ENCODE measurements at places on chromosomes 1 and 21. TPM values are rescaled to one million over a fixed set of nuclear protein-coding genes. Genes with fewer than 3 reads are reported as not detected.

Gene MNDA
- total RNA-seq = not detected

Gene NR5A2
- total RNA-seq = not detected

Gene ZBED6
- total RNA-seq = 6.3 TPM

Gene SELE
- not detected for total RNA-seq

DNA sequence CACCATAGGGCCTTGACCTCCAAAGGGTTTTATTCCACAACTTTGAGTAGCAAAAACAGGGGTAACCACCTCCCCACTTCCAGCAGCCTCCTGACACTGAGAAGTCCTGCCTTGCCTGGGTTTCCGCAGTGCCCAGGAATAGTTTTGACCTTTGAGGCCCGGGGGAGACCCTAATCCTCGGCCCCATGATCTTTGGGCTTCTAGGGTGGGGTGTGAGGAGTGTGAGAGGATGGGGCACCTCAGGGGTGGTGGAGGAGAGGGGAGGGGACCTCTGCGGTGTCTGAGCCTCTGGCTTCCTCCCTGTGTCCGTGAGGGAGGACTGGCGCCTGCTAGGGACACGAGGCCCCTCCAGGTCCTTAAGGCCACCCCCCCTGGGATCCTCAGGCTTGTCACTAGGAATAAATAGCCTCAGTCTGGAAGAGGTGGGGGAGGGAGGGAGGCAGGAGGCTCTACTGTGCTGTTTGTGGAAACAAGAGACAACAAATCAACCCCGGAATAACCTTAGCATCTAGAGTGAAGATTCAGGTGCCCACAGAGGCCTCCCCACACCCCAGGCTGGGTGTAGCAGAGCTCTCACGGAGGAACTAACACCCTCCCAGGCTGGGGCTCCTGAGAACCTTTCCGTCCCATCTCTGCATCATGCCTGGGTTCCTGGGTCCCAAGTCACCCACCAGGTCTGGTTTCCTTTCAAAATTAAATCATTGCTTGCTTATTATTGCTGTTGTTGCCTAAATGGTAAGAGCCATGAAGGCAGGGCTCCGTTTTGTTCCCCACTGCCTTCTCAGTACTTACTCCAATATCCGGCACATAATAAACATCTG lies 904 bp upstream of the FHL3 start:
- peak; percentile 78 for DNase-seq

DNA sequence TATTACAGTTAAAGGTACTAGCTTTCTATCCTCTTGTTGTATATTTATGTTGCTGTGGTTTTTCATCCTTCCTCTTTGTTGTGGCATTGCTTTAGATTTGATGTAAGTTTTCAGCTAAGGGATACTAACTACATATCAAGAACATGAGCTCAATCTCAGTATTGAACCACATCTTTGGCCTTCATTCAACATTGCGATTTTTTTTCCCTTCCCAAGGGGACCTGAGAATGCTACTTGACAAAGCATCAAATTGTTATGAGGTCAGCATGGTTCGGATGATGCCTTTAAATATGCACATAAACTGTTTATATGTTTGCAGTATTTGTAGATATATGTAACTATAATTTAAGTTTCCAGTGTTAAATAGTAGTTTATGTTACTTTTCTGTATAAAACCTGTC lies 31.7 kb upstream of the GPR88 start:
- peak; percentile 68 for DNase-seq

DNA sequence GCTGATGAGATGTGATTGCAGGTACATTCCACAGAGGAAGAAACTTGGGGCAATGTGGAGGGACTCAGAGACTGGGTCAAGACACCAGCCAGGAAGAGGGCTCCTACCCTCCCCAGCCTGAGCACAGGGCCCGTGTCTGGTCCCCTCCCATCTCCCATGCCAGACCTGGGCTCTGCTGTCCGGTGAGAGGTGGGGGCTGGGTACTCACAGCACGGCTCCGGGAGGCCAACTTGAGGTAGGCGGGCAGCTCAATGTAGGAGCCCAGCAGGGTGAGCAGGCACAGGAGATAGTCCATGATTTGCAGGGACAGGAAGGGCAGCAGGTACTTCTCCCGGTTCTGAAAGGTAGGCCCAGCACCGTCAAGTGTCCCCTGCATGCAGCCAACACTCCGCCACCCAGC lies 16.2 kb upstream of the MATN1 start:
- no peak for DNase-seq

DNA sequence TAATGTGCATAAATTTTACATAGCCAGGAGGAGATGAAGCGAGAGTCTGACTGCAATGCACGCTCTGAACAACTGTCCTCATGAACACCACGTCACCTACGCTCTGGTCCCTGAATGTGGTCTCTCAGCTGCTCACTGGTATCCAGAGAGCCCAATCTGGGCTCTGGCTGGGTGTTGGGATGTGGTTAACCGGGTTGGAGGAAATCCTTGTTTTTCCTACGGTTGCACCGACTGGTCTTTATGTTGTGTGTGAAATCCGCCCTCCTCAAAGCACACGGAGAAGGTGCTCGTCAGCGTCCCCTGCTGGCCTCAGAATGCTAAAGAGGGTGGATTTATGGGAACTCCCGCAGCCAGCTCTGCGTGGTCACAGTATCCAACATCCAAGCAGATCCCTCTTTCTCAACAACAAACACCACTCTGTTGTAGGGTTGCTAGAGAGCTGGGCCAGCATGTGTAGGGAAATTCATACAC lies 51.8 kb upstream of the FAM89A start:
- DNase-seq = no peak

GRCh38 chr1:33462405-33463164 lies 9.9 kb upstream of the ZSCAN20 start:
- no peak for DNase-seq

- no peak for DNase-seq
These were observed 114.5 kb downstream of the NUF2 start for GRCh38 chr1:163436140-163436812.

- DNase-seq = no peak
These were observed 71.1 kb upstream of the ERRFI1 start for GRCh38 chr1:8097077-8097799.

- DNase-seq = no peak
These were observed 173.9 kb upstream of the FAM78B start for GRCh38 chr1:166340709-166341108.

DNA sequence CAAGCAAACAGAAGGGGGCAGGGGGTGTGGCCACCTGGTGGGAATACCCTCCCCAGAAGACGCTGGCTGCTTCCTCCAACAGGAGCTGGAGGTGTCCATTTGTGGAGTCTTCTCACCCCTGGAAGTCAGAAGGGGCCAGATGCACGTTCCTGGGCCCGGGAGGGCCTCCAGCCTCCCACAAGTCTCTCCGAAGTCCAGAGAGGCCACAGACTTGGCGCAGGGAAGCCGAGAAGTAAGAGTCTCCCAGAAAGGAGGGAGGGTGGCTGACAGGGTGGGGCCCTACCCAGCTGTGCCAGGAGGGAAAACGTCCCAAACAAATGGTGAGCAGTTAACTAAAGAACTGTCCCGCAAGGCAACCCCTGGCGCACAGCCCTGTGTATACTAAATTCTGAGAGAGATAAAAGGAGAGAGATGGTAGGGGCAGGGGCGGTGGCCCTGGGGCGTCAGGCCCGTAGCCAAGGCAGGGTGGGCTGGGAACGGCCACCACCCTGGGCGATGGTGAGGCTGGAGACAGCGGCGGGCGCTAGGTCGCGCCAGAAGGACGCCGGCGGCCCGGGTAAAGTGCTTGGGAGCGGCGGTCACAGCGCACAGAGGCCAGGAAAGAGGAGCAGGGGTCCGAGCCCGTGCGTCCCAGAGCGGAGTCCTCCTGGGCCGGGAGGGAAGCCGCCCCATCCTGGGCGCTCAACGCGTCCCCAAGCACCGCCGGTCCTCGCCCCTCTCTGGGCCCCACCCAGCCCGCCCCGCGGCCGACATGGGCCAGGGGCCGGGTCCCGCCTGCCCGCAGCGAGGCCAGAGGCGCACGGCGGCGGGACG lies 1.2 kb downstream of the CHD5 start:
- DNase-seq = peak; percentile 27

DNA sequence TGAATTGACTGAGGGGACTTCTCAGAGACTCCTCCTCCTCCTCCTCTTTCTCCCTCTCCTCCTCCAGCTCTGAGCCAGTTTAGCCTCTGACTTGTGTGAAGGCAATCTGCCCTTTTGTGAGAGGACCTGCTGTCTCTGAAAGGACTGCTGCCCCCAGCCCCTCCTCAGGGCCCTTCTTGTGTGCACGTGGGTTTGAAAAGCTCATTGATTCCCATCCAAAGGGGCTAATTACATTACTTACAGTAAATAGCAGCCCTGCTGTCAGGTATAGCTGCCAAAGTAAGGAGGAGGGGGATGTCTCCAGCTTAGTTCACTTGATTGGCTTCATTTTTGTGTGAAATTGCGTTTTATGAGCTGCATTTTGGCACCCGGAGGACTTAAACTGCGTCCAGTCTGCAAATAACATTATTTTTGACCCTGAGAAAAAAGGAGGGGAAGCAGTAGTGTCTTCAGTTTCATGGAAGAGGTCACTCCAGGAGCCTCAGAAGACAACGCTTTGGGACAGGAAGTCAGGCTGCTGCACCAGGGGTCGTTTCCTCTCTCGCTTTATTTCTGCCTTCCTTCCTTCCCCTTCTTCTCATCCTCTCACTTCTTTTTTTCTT lies 1.8 kb upstream of the LHX9 start:
- no peak for DNase-seq

GRCh38 chr1:226674892-226675714 lies 64.0 kb downstream of the ITPKB start:
- no peak for DNase-seq

GRCh38 chr21:44454747-44455523 lies at the start of gene LRRC3:
LRRC3 (plus strand) TSS chr21:44455510; CDS start chr21:44456645, 1,135 bp downstream.
- DNase-seq = peak; percentile 98

Data from cardiac muscle cell (in vitro differentiated cells and primary cell).